ENCODE measurements at places on chromosomes 12 and 14.

DNA sequence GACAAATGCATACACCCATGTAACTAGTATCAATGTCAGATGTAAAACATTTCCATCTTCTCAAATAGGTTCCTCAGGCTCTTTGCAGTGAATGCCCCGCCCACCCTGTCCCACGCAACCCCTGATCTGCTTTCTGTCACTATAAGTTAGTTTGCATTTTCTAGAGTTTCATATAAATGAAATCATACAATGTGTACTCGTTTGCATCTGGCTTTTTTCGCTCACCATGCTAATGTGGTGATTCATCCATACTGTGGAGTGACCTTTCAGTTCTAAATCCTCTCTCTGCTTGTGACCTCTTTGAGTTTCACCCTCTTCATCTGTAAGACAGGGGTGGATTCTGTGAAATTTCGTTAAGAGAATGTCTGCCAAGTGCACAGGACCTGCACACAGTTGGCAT, 30.6 kb upstream of the MSI1 start:
- peak; percentile 15 for DNase-seq

DNA sequence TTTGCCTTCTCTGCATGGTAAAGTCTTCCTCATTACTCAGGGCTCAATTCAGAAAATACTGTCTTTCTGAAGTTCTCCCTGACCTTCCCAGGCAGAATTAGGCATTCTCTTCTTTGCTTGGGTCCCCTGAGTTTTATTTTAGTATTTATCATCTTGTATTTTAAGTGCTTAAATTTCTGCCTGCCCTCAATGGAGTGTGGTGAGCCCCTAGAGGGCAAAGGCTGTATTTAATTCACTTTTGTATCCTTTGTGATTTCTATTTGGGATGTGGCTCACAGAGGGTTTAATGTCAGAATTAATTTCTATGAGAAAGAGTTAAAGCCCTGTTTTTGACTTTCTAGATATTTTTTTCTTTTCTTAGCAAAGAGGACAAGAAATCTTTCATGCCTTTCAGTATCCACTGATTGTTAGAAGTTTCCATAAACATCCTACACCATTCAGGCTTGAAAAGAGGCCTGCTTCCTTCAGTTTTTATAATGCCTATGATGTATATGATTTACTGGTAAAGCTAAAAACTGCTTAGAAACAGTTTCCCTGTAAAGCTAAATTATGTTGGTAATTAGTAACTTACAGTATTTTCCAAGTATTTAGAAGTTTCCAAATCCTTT, 55.6 kb upstream of the PTPRB start:
- peak; percentile 37 for DNase-seq

- DNase-seq, result no peak
Observed at GRCh38 chr14:71729596-71729995, 202.6 kb upstream of the RGS6 start.

- DNase-seq, result peak; percentile 41
Observed at GRCh38 chr14:90301668-90302090, 30.1 kb downstream of the NRDE2 start.

DNA sequence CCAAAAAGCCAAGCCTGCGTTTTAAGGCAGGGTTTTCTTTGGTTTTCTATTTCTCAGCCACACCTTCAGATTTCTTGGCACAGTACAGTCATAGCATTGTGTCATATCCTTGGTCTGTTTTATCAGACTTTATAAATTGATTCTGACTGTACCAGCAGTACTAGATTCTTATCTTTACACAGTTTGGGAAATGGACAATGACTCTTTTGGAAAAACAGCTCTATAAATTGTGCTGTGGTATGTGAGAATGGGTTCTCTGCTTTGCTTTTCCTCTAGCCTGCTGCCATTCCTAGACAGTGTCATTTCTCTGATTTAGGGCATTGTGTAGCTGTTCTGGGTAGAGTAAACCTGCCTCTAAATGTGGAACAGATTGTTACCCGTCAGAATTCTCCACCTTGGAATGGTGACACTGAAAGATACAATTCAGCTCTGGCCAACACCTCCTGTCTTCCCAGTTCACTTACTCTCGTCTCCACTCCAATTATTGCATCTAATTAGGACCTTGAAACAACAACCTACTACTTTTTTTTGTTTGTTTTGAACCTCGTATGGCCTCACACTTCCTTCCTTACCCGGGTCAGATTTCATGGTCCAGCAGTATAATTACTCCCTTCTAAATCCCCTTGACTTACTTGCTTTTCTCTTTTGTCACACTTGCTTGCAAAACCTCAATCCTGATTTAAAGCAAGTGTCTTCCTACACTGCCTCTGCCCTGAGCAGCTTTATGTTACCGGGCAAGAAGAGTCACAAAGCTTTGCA, 226.3 kb downstream of the ERC1 start:
- DNase-seq, result peak; percentile 79

GRCh38 chr12:13437541-13437940, 241.0 kb downstream of the EMP1 start:
- no peak for DNase-seq

GRCh38 chr12:1795785-1796514, 24.4 kb upstream of the LRTM2 start:
- DNase-seq, result peak; percentile 84

DNA sequence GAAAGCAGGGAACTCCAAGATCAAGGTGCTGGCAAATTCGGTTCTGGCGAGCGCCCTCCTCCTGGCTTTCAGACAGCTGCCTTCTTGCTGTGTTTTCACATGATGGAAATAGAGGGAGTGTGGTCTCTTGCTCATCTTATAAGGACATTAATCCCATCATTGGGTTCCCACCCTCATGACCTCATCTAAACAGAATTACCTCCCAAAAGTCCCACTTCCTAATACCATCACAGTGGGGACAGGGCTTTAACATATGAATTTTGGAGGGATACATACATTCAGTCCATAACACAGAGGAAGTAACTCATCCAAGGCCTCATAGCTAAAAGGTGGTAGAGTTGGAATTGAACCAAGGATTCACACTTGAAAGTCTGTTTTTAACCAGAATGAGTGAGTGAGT, 28.6 kb downstream of the DYRK2 start:
- no peak for DNase-seq

DNA sequence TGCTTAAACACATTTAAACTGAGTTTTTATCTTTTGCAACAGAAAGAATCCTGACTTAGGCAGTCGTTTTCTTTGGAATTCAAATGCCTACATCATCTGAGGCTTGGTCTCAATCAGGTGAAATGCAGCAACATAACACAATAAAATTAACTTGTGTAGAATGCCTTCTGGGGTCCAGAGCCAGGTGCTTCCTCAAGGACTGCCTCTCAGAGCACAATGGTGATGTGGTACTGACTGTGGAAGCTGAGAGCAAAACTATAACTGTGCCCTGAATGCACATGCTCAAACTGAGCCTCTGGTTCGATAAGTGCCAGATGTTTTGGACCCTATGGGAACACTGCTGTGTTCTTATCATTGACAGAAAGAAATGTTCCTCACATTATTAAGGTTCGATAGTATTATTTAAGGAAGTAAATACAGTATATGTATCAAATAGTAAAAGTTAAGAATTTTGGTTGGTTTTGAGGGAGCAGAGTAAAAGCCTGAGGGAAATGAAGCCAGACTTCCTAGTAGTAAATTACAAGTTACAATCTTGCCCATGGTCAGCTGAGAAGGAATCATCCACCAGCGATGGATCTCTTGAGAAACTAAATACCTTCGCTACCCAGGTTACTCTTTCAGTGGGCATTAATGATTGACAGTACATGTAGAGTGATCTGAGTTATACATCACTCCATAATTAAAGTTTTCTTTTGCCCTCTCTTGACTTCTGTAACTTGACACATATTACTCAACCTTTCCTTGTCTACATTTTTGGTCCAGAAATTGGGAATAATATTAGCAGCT, 122.9 kb upstream of the ATP2B1 start:
- DNase-seq, result no peak

- DNase-seq, result no peak
Observed at GRCh38 chr14:23696701-23697239, 60.6 kb downstream of the DHRS2 start.

- peak; percentile 30 for DNase-seq
Observed at GRCh38 chr12:45298721-45299692, 83.1 kb downstream of the ANO6 start.

DNA sequence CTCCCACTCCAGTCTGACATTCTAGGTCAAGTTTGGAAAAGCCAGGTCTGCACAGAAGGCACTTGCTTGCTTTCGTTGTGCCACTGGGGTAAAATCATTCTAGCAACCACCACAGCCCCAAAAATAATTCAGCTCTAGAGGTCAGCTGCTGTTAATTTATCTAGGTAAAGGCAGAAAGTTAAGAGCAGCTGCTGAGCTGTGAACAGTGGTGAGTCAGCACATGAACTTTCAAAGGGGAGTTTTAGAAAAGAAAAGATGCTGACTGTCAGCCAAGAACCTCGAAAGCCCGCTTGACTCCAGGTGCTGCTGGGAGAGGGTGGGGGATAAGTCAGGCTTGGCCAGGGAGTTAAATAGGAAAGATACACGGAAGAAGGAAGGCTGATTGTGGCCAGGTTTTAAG, 12.7 kb downstream of the CCDC197 start:
- peak; percentile 61 for DNase-seq

DNA sequence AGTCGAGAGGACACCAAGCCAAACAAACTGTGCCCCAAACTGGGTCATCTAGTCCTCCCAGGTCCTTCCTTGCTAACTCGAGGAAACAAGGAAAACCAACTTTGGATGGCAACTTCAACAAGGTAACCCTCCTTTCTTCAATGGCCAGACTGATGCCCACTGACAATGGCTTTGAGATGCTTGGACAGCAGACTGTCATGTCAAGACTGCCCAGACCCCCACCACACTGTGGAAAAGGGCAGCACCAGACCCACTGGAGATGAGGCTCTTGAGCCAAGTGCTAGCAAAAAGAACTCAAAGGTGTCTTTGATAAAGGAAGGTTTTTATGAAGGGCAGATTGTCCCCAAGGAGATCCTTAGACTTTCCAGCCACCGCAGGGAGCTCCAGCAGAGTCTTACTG, 9.0 kb upstream of the CDH24 start:
- no peak for DNase-seq

- DNase-seq, result no peak
Observed at GRCh38 chr12:56253091-56253490, 5.1 kb downstream of the ANKRD52 start.

- DNase-seq, result peak; percentile 17
Observed at GRCh38 chr14:32593290-32593942, 264.3 kb downstream of the AKAP6 start.

- DNase-seq, result no peak
Observed at GRCh38 chr12:103504606-103505005, 8.8 kb upstream of the C12orf42 start.

GRCh38 chr12:40376533-40377267, 151.9 kb downstream of the LRRK2 start:
- no peak for DNase-seq

DNA sequence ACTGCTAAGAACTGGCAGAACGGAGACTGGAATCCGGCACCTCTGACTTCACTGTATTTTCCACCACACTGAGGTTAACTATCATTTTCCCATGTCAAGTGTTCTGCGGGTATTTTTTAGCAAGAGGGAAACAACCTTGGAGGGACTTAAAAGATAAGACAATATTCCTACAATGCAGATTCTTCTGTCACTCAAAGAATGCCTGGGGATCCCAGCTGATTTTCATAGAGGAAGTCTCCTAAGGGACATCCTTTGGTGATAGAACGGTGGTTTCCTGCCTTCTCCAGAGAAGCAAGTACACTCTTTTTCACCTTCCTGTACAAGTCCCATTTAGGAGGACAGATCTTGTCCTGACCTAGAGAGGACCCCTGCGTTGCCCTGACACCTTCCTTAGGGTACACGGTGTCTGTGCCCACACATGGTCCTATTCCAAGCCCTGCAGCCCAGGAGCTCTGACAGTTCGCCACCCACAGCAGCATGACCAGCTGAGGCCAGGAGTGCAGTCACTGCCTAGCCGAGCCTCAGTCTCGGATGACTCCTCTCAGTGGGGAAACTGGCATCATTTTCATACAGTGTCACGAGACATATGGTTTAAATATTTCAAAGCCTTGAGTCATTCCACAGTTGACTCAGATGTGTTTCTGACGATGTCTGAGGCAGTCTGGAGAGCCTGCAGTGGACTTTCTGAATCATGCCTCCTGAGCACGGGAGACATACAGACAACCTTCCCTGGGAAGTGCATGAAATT, 181.3 kb upstream of the FKBP4 start:
- DNase-seq, result peak; percentile 82

DNA sequence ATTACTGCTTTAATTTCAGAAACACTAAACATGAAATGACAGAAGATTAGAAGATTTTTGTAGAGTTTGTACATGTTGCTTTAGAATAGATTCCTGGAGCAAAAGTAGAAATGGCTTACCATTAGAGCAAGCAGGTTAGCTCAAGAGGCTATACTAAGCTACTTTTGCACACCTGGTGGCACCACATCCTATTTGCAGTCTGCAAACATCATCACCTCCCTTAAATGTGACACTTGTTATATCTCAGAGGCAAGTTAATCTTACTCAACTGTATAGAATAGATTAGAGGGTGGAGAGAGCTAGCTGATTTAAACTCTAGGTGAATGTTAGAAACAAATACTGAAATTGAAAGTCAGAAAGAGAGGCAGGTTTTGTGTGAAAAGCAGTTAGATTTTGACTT, 30.7 kb upstream of the OR4E1 start:
- no peak for DNase-seq

DNA sequence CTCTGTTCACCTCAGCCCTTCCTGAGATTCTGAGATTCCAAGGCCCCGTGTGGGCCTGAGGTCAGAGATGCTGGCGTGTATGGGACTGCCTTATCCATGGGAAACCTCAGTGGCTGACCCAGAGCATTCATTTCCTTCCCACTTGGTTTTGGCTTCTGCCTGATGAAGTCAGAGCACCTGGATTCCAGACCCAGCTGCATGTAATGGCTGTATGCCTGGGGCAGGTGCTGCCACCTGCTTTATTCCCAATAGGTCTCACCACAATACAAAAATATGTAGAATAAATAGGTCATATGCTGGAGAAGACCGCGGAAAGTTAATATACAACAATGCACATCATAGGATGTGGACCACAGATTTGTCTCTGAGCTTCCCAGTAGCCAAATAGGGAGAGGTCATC, 25.6 kb downstream of the FIGNL2 start:
- no peak for DNase-seq

DNA sequence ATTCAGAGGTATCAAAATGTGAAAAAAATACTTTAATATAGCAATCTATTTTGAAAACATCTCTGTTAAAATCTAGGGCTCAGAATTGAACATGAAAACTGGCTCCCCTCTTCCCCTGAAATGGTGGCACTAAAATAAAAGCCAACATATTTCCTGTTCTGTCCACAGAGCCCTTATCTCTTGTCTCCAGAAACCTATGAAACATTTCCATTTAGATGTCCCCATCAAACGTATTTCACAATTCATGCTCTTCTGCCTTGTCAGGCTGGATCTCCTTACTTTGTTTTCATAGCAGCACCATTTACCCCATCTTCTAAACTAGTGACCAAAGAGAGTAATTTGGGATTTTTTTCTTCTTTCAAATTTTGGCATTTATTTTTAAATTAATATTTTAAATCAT, 42.4 kb downstream of the PDE3A start:
- no peak for DNase-seq

DNA sequence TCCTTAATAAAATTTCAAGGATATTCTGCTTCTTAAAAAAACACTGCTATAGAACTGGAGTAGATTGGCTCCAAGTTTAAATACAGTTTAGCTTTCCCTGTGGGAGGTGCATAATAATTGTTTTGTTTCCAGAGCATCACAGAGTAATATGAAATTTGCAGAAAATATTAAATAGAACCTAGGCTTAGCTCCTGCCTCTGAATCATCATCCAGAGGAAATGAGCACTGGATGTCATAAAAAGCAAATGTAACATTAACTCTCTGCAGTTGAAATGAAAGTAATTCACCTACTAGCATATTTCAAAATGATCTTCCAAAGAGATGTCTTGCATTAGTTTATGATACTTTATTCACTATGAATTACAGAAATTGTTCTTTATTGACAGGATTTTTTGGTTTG, 769.8 kb downstream of the C12orf50 start:
- no peak for DNase-seq
